ENCODE measurements at places on chromosomes 6 and 20.

GRCh38 chr6:33313105-33313708 is 671 bp downstream of the TAPBP start:
- no peak for DNase-seq

- DNase-seq = no peak
Observed at GRCh38 chr20:58238490-58238889, 10.0 kb upstream of the ANKRD60 start.

DNA sequence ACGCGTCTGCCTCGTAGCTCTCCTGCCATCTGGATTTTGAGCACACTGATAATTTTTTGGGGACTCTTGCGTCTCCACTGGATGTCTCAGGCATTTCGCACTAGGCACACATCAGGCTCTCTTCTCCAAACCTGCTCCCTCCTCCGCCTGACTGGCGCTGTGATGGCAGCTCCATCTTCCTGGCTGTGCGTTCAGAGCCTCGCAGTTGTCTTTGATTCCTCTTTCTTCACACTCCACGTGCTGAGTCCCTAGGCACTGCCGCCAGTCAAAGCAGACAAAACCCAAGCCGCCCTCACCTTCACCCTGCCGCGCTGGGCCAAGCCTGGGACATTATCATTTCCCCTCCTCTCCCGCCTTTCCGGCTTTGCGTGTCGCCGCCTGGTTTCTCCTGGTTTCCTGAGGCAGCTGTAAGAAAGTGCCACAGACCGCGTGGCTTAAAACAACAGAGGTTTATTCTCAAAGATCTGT is 778 bp downstream of the PSMG4 start:
- peak; percentile 31 for DNase-seq

- DNase-seq = no peak
Observed at GRCh38 chr6:142015011-142015410, 117.7 kb upstream of the GJE1 start.

DNA sequence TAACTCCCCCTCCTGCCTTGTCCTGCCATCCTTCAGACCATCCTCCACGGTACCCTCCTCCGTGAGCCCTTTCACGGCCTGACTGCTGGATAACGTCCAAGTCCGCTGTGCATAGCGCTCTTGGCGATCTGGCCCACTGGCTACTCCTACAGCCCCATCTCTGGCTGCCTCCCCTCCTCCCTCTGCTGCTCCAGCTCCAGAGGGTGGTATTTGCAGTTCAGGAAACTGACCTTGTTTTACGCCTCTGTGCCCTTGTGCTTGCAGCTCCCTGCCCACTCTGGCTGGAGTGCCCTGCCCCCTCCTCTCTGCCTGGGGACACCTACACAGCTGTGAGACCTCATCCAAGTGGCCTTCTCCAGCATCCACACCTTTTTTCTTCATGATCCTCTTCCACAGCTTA is 6.5 kb upstream of the RREB1 start:
- DNase-seq = no peak

GRCh38 chr6:155387481-155387880 is 68.2 kb downstream of the NOX3 start:
- no peak for DNase-seq

- no peak for DNase-seq
Observed at GRCh38 chr6:157610451-157610999, 212.5 kb upstream of the SNX9 start.

GRCh38 chr20:46401478-46401860 is 4.9 kb downstream of the ELMO2 start:
- no peak for DNase-seq

DNA sequence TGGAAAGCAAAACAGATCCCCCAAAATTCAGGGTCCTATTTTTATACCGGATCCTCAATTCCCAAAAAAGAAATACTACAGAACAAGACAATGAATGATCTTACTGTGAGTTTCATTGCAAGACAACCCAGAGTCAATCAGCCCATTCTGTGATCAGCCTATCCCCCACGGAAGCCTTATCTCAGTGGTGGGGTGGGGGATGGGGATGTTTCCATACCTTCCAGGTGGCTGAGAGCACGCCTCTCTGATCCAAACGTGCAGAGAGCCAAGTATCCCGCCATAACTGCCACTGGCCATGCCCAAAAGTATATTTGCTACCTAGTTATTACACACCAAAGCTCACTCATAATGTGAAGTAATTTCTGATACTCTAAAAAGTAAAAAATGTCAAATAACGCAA is 15.1 kb downstream of the WFDC2 start:
- no peak for DNase-seq

DNA sequence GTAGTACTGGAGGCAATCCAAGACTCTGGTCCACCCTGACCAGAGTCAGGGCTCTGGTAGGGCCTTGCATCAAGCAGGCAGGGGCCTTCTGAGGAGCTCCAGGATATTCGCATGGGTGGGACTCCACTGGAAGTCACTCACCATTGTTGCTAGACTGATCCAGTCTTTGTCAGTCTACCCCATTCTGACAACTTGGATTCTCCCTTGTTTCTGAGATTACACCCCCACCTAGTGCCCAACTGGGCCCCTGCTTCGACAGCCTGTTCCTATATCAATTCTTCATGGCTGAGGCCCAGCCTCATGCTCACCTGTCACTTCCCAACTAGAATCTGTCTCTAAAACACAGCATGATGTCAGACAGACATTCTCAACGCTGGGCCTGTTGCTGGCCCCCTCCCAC is 5.2 kb downstream of the SLC35D3 start:
- peak; percentile 15 for DNase-seq

Data from fibroblast of pulmonary artery (primary cell).